ENCODE measurements at places on chromosomes 11 and 22.

- no peak for DNase-seq
These were observed 25.0 kb downstream of the MED15 start for GRCh38 chr22:20532256-20532993.

DNA sequence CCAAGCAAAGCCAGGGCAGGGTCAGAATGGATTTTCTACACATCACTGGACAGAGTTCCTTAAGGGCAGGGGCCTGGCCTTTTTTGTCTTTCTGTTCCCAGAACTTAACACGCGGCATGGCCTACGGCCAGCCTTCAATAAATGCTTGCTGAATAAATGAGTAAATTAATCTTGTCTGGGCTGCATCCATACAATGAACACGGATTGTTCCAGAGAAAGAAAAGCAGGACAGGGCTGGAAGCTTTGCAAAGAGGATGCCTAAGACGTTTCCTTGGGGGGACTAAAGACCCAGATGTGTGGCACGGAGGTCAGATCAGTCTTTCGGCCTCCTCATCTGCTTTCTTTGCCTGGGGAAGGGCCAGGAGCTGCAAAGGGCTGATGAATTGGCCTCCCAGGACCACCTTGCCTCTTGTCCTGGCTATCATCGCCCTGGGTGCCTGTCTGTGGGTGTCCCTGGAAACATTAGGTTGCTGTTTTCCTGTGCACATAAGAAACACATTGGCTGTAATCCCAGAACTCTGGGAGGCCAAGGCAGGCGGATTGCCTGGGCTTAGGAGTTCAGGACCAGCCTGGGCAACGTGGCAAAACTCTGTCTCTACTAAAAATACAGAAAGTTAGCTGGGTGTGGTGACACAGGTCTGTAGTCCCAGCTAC is 20.8 kb upstream of the RFPL3 start:
- DNase-seq, result no peak

DNA sequence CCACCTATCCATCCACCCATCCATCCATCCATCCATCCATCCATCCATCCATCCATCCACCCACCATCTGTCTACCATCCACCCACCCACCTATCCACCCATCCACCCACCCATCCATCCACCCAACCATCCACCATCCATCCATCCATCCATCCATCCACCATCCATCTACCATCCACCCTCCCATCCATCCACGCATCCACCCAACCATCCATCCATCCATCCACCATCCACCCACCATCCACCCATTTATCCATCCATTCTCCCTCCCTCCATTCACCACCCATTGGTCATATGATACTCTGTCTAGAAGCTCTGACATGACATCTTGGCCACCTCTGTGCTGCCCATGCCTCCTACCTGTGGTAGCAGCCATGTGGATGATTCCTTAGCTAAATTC is 31.7 kb downstream of the MUC2 start:
- DNase-seq, result no peak

DNA sequence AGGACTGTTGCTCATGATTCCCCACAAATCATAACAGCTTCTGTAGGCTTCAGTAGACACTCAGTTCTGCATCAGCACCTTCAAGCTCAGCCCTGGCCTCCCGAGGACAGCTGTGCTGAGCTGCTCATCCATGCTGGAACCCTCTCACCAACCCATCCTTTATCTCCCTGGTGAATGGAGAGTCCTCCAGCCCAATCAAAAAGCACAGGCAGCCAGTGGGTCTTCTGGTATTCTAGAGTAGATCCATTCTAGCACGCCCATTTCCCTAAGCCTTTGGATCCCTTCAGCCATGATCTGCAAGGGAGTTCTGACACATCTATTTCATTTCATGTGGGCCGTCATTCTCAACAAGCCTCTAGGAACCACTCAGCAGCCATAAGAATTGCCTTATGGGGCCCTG is 44.6 kb upstream of the SPATA19 start:
- DNase-seq, result no peak

GRCh38 chr11:73420136-73420535 is 43.9 kb downstream of the RELT start:
- DNase-seq, result no peak
